ENCODE measurements at places on chromosomes 2 and 18. TPM values are rescaled to one million over a fixed set of nuclear protein-coding genes. Genes with fewer than 3 reads are reported as not detected.

GRCh38 chr18:13580351-13580750 is 146.0 kb downstream of the FAM210A start:
- H3K27ac ChIP-seq, result no peak overlapping the region
- no peak for DNase-seq
- H3K4me1 ChIP-seq, result no peaks in the 10 kb centered on the region
- H3K27me3 ChIP-seq, result no peaks in the 10 kb centered on the region
- H3K36me3 ChIP-seq, result no peaks in the 10 kb centered on the region

- peaks cover 17% of the 10 kb centered on the region for H3K4me1 ChIP-seq
- no peak overlapping the region for H3K27ac ChIP-seq
- no peaks in the 10 kb centered on the region for H3K27me3 ChIP-seq
Observed at GRCh38 chr2:206164261-206164862, 4.7 kb downstream of the EEF1B2 start.

- H3K27me3 ChIP-seq, result no peaks in the 10 kb centered on the region
- peaks cover 9% of the 10 kb centered on the region for H3K4me1 ChIP-seq
- peaks cover 3% of the 10 kb centered on the region for H3K36me3 ChIP-seq
Observed at GRCh38 chr2:74385396-74385795, 5.3 kb upstream of the DCTN1 start.

DNA sequence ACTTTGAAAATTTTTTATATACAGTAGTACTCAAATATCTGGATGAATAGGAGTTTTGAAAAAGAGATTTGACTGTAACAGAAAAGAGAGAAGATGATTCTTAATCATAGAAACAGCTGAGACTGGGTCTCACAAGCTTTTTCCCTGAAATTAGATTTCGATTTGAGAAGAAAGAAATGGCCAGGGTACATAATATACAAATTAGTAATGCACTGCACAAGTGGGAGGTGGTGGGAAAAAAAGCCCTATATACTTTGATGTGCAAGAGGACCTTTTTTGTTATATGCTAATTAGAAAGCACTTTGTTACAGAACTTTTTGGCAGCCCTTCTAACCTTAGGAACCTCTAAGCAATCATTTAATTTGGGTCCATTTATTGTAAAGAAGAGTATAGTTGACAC is 62.9 kb downstream of the EML4 start:
- no peak overlapping the region for H3K4me3 ChIP-seq
- no peak overlapping the region for H3K27ac ChIP-seq
- 0 out of 2 replicates have a peak, but pooled peaks cover 7% of the 10 kb centered on the region for H3K4me1 ChIP-seq
- H3K36me3 ChIP-seq, result no peaks in the 10 kb centered on the region

DNA sequence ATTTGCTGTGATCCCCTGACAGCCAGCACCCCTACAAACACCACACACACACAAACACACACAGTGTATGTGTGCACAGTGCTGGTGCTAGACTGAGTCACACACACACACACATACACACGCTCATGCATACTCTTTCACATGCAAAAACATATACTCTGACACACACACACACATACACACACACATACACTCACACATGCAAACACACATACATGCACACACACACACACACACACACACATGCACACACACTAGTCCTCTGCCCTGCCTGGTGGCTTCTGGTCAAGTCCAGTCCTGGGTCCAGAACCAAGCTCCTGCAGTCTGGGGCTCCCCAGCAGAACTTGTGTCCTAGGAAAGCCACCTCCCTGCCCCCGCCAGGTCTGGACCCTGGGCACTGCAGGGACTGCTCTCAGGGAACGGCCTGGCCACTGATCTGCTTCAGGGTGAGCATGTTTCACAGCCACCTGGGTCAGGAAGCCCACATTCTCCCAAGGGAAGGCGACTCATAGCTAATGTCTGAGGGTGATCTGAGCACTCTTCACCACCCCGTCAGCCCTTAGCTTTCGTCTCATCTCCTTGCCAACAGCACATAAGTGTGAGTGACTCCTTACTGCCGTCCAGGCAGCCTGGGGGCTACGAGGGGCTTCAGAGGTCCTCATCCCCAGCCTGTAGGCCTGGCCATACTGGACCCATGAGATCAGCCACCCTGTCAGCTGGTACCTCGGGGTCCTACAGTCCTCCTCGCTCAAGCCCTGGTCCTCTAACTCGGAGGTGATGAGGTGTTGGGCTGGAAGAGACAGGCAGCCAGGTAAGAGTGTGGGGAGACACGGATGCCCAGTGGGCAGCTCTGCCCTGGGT is 88.1 kb downstream of the MCFD2 start:
- DNase-seq, result no peak
- H3K27ac ChIP-seq, result no peak overlapping the region
- no peaks in the 10 kb centered on the region for H3K4me1 ChIP-seq
- H3K4me3 ChIP-seq, result no peak overlapping the region
- no peaks in the 10 kb centered on the region for H3K36me3 ChIP-seq

DNA sequence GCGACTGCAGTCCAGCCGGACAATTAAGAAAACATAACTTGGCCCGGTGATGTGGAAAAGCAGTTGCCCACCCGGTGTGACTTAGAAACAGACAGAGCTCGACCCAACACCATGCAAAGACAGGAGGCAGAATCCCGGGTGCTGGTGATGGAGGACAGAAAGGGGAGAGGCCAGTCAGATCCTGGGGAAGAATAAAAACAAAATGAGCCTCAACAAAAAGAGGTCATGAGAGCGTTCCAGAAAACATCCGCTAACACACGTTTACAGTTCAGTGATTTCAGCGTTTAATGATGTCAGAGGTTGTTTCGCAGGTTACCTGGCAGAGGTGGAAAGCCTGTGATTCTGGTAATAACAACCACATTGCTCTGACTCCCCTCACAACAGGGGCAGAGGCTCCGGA is 111.9 kb downstream of the OSR1 start:
- H3K27me3 ChIP-seq, result no peaks in the 10 kb centered on the region
- H3K4me1 ChIP-seq, result no peaks in the 10 kb centered on the region
- no peak for DNase-seq
- H3K4me3 ChIP-seq, result no peak overlapping the region

GRCh38 chr18:75029481-75029880 is 179.5 kb downstream of the PTGR3 start:
- no peak overlapping the region for H3K27ac ChIP-seq
- H3K36me3 ChIP-seq, result no peaks in the 10 kb centered on the region
- no peak for DNase-seq
- H3K4me3 ChIP-seq, result no peak overlapping the region

GRCh38 chr2:23380562-23381065 is 4.4 kb upstream of the KLHL29 start:
- H3K4me1 ChIP-seq, result no peaks in the 10 kb centered on the region
- no peak overlapping the region for H3K27ac ChIP-seq
- no peak for DNase-seq
- H3K4me3 ChIP-seq, result no peak overlapping the region
- no peaks in the 10 kb centered on the region for H3K36me3 ChIP-seq

GRCh38 chr2:235414422-235414821 is 79.4 kb upstream of the AGAP1 start:
- no peak for DNase-seq
- H3K4me3 ChIP-seq, result no peak overlapping the region
- no peaks in the 10 kb centered on the region for H3K36me3 ChIP-seq

DNA sequence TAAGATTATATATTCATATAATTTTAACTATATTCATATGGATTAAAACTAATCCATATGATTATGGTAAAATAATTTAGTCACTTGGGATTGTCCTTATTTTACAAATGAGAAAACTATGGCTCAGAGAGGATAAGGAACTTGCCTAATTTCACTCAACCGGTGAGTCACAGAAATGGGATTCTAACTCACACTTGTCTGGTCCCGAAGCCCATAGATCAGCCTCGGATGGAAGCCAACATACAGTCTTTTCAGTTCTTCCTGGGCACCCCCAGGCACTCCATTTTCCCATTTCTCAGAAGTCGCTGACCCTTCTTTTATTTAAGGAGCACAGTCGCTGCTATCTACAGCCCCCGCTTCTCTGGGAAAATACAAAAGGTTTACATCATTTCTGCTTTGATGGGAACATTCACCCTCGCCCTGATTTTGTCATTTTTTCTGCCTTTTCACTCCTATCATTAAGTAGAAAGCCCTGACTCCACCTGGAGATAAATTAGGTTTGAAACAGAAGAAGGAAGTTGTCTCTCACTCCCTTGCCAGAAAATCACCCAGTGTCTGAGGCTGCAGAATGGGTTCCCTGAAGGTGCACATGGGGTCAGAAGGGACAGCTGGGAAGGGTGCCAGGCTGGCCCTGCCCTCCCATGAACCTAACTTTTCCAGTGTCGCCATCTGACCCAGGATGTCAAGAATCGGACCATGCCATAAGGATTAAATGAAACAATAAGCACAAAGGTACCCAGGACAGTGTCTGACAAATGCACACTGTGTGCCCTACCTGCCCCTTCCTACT is 36.6 kb downstream of the CYP1B1 start:
- peaks cover 27% of the 10 kb centered on the region for H3K27me3 ChIP-seq
- no peak overlapping the region for H3K27ac ChIP-seq
- H3K36me3 ChIP-seq, result no peaks in the 10 kb centered on the region
- H3K4me3 ChIP-seq, result no peak overlapping the region

GRCh38 chr2:23065210-23065609 is 319.8 kb upstream of the KLHL29 start:
- no peaks in the 10 kb centered on the region for H3K4me1 ChIP-seq
- no peak overlapping the region for H3K27ac ChIP-seq
- H3K36me3 ChIP-seq, result no peaks in the 10 kb centered on the region
- no peak for DNase-seq

Gene AOX1
- total RNA-seq, result 5.0 TPM

Gene APCDD1
- total RNA-seq, result 1.0 TPM

Gene PLGLB1
- total RNA-seq, result 0.27 TPM

Gene KCNE4
- not detected for total RNA-seq

Gene REG3A
- total RNA-seq, result not detected

Gene TCF23
- total RNA-seq, result not detected

Gene PRSS56
- total RNA-seq, result not detected

Gene IL36RN
- not detected for total RNA-seq

Gene CLEC4F
- not detected for total RNA-seq

All from GM23338 (cell line).